ENCODE measurements at places on chromosomes 2 and 18.
A peak's percentile ranks its signal among the peaks of the same experiment; 100 is the strongest.

- no peak for DNase-seq
Measured at GRCh38 chr2:127085317-127085681, 21.7 kb downstream of the BIN1 start.

DNA sequence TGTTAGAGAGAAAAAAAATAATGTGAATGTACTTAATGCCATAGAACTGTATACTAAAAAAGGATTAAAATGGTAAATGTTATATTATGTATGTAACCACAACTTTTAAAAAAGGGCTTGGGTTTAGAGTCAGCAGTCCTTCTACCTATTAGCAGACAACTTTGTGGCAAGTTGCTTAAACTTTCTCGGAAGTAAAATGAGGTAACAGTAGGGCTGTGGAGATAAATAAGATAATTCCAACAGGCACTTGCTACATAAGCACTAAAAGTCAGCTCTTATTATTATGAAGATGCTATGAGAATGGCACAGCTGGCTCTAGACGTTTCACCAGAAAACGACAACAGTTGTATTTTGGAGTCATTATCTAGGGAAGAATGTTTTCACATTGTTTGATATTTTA is 31.3 kb downstream of the AAK1 start:
- no peak for DNase-seq

GRCh38 chr2:108396845-108397244 is 19.1 kb downstream of the SULT1C4 start:
- no peak for DNase-seq

GRCh38 chr18:33873112-33873511 is 295.1 kb downstream of the ASXL3 start:
- DNase-seq, result no peak

GRCh38 chr18:35387152-35387571 is 10.0 kb upstream of the ZNF396 start:
- no peak for DNase-seq

DNA sequence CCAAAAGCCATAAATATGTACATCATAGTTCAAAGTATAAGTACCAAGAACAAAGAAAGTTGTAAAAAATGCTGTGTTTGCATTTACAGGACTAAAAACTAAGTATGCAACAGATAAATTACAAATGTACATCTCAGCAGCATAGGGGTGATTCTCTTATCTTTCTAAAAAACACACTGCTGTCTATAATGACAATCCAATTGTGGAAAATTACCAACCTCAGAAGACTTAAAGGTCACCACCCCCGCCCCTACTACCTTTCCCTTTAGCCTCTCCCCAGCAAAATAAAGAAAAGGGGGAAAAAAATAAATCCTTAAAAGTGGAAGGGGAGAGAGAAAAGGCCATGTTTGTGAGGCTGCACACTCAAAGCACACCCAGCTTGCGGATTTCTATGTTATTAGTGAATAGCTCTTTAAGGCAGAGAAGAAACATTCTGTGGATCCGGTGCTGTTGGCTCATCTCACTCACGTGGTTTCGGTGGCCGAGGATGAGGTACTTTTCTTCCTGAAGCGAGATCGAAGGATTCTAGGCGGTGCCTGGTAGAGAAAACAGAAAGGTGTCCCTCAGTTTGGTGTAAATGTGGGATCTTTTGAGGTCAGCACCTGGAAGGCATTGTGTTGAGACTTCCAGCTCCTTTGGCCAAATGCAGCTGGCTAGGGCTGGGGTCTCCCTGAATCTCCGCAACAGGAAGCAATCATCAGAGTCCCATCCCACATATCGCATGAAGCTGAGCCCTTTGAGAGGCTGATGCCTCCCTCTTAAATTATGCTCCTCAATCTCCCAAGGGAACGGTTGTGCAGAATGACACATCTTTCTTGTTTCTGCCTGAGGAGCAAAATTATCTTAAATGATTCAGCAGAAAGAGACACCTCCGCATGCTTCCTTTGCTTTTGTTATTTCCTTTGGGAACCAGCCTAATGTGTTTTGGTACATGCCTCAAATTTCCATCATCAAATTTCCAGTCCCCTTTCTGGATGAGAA is 17.6 kb downstream of the MRPL35 start:
- DNase-seq, result no peak

GRCh38 chr2:67709835-67710234 is 312.7 kb downstream of the ETAA1 start:
- DNase-seq, result no peak

- DNase-seq, result peak; percentile 61
Measured at GRCh38 chr18:31723990-31724711, 36.5 kb downstream of the SLC25A52 start.

GRCh38 chr18:37537868-37538525 is 27.6 kb downstream of the CELF4 start:
- peak; percentile 67 for DNase-seq

DNA sequence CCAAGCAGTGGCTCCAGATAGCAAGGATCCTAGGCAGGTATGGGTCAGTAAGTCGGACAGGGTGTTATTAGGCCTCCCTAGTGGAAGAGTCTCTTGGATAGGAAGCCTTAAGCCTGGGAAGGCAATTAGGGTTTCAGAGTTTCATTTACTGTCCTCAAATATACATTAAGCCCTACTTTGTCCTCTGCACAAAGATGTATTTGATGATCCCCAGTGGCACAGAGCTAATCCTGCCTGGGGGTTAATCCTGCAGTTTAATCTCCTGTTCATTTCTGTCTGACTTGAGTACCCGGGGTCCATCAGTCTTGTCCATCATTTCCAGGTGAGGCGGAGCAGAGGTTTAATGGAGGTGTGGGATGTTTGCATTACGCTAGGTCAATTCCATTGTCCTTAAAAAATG is 62.0 kb downstream of the MTCL1 start:
- DNase-seq, result no peak

DNA sequence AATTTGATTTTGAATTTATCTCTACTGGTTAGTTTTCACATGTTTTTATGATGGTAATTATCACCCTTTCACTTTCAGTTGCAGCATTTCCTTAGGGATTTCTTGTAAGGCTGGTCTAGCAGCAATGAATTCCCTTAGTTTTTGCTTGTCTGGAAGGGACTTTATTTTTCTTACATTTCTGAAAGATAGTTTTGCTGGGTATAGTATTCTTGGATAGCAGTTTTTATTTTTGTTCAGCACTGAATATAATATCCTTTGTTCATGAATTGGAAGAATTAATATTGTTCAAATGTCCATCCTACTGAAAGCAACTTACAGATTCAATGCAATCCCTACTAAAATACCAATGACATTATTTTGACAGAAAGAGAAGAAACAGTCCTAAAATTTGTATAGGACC is 30.2 kb downstream of the IL1RL2 start:
- DNase-seq, result no peak

- no peak for DNase-seq
Measured at GRCh38 chr2:43081131-43081765, 145.2 kb downstream of the ZFP36L2 start.

GRCh38 chr2:158633261-158633660 is 161.9 kb upstream of the DAPL1 start:
- DNase-seq, result no peak

- DNase-seq, result no peak
Measured at GRCh38 chr2:218807626-218808025, 24.0 kb downstream of the PRKAG3 start.

DNA sequence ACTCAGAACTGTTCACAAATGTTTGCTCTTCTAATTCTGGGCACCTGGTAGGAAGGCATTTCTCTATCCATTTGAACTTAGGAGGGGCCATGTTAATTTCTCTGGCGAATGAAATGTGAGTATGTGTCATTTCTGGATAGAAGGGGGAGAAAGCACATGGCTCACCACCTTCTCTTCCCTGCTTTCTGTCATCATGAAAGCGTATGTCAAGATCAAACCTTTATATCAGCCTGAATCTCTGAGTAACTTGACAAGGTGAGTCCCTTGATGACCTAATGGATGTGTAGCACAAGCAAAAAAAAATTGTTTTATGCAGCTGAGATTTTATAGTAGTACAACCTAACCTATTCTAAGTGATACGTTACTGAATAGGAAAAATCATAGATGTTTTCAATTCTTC is 12.1 kb upstream of the LCT start:
- no peak for DNase-seq

DNA sequence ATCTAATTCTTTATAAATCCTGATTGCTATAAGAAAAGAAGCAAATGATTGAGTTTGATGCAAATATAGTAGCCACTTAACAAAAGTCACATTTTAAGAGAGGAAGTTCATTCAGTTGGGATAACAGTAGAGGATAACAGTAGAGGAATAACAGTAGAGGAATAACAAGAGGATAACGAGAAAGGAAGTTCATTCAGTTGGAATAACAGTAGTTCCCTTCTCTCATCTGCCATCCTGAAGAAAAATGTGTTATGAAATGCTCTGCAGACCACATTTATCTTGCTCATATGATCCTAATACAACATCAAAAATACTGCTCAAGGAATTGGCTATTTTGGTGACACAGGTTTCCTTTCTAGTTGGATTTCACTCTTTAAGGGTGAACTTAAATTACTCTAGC is 105.3 kb upstream of the UNC80 start:
- no peak for DNase-seq

DNA sequence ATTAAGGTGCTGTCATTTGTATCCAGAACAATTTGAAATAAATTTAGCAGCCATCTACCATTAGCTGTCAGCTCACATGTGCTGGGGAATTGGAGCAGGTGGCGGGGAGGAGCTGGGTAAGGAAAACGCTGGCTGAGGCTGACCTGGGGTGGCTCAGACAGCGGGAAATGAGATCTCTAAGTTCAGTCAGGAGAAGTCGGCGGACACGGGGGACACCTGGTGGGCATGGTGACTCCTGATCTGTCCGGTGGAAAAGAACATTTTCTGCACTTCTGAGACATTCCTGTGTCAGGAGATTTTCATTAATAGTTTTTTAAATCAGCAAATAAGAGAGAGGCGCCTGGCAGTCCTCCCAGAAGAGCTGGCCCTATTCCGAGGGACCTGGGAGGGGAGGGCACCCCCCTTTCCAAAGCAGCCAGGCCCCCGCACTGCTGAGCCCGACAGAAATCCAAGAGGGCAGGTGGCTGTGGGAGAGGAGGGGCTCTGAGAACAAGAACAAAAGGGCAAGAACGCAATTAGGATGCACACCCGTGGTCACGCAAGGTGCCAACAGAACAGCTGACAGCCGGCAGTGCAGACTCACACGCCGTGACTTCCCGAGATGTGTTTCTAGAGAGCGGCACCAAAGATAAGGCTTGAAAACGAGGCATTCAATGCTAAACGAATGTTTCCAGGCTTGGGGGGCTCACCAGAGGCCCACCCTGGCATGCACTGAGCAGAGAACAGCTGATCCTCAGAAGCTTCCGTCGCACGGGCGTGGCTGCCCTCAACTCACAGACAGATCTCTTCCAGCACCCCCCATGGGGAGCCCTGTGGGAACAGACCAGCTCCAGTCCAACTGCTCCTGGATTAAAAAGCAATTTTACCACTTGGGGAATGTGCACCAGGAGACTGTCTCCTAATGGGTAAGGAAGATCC is 26.4 kb downstream of the SLC66A2 start:
- DNase-seq, result peak; percentile 28

DNA sequence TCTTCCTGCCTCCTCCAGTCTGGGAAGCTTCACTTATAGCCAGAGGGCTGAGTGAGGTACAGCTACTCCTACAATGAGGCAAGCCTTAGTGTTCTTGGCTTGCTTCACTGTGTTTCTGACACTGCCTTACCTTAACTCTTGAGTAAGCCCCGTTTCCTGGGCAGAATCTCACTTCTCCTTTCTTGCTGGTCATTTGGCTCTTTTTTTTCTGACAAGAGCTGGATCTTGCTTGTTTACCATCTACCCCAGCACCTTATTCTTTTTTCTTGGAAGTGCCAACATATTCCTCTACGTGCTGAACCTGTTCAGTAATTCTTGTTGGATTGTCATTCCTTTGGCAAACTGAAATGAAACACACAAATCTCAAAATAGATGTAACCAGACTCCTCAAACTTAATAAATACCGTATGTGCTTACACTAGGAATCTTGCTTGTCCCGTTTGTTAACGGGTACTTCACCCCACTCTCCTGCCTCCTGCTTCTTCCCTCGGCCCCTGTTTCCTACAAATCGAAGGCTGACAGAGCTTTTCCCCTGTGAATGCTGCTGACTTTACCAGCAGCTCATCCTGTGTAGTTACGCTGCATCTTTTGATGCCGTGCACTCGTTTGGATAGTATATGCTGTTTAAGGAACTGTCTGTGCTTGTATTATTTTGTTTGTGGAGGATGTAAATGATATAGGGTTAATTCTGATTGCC is 132.2 kb downstream of the FMNL2 start:
- DNase-seq, result no peak

GRCh38 chr2:42249887-42250286 is 80.7 kb downstream of the EML4 start:
- peak; percentile 28 for DNase-seq

- DNase-seq, result no peak
Measured at GRCh38 chr2:99622534-99622933, 132.7 kb upstream of the REV1 start.

GRCh38 chr2:218032336-218033171 is 29.8 kb upstream of the TNS1 start:
- DNase-seq, result no peak

GRCh38 chr2:91442246-91442905 is 2750.9 kb downstream of the RPIA start:
- peak; percentile 5 for DNase-seq

DNA sequence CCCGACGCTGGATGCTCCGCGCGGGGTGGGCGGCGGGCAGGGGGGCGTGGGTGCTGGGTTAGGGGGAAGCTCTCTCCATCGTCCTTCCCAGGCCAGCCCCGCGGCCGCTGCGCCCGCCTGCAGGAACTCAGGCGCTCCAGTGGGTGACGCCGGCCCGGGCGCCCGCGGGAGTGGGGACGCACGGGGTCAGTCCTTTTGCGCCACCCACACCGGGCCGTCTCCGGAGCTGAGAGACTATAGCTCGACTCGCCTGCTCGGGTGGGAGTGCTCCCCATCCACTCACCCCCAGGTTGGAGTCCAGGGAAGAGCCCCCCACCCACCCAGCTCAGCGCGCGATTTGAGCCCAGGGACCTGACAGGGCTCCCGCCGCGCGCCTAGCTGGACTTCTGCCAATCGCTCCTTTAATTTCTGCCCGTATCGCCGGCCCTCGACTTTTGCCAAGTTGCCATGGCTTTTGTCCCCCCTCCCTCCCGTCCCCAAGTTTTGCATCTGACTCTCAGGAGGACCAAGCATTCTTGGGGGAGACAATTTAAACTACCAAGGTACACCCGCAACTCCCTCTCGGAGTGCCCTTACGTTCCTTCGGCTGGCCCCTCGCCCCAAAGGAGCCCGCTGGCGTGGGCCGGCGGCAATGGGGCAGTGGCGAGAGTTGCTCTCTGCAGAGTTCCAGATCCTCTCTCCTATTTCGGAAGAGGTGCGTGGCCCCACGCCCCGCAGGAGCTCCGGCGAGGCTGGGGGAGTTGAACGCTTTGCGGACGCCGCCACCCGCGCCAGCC is 205.8 kb upstream of the SMAD2 start:
- peak; percentile 83 for DNase-seq

DNA sequence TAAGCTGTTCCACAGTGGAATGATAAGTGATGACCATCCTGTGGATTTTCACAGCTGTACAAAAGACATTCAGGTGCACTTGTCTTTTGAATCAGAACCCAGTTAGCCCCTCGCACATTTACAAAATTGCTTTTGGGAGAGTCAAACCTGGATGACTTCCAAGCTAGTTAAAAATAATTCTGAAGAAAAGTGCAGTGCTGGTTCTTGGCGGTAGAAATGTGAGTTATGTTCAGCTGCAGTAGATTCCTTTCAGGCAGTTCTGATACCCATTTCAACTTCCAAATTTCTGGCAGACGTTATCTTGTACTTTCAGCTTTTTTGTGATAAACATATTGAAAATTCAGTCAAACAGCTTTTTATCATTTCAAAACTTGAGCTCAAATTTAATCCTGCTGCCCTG is 324.7 kb downstream of the NRXN1 start:
- DNase-seq, result no peak
